Thoracic aorta (tissue), 2 donors: ENCODE measurements at places on chromosomes 16 and 17. TPM values are rescaled to one million over a fixed set of nuclear protein-coding genes. Genes with fewer than 3 reads are reported as not detected.

DNA sequence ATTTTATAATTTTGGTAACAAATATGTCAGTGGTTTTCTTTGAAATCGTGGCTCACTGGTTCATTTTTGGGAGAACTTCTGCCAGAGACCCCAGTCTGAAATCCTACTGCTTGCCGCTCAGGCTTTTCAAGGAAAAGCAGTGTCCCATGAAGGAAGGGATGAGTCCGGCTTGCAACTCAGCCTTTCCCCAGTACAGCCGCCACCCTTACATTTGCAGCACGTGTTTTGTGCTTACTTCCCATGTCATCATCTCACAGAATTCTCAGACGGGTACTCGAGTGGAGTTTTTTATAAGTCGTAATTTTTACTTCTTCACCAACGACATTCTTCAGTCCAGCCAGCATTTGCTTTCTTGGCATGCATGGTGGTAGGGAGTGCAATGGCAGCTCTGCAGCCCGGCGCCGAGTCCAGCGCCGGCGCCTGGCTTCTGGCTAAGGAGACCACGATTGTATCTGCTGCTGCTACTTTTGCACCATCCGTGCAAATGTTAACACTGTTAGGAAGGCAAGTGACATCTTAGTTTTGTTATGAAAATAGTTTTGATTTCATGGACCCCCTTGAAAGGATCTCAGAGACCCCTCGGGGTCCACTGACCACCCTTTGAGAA lies 111.0 kb downstream of the AMFR start:
- no peak for DNase-seq

DNA sequence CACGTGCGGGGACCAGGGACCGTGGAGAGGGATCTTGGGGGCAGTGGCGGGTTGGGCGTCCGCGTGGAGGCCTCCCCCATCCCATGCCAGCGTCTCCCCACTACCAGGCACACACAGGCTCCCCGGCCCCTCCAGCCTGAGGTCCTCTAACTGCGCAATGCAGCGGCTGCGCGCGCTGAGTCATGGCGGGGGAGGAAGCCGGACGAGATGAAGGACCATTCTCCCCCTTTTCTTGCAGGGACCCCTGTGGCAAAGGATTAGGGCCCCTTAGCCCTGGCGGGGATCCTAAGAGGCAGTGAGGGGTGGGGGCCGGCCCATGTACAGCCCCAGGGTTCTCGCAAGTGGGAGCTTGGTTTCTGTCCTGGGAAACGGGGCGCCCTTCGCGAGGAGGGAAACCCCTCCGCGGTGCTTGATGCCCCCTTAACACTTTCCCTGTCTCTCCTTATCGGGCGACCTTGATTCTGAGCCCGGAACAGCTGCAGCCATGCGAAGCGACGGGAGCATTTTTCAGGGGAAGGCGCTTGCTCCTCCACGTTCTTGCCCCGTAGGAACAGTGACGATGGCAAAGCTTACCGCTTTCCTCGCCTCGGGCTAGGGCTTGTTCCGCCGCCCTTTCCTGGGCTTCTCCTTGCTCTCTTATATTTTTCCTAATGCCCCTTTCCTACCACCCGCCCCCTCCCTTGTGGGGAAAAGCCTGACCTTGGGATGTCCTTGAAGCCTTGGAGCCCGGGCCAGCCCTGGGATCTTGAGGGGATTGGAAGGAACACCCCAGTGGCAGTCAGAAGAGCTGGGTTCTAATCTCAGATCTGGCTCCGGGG lies 592 bp downstream of the ALDOA start:
- DNase-seq = no peak

- no peak for DNase-seq
Measured at GRCh38 chr16:69763599-69763942, 1.4 kb downstream of the WWP2 start.

- no peak for DNase-seq
Measured at GRCh38 chr17:66985338-66986237, 21.1 kb downstream of the CACNG4 start.

DNA sequence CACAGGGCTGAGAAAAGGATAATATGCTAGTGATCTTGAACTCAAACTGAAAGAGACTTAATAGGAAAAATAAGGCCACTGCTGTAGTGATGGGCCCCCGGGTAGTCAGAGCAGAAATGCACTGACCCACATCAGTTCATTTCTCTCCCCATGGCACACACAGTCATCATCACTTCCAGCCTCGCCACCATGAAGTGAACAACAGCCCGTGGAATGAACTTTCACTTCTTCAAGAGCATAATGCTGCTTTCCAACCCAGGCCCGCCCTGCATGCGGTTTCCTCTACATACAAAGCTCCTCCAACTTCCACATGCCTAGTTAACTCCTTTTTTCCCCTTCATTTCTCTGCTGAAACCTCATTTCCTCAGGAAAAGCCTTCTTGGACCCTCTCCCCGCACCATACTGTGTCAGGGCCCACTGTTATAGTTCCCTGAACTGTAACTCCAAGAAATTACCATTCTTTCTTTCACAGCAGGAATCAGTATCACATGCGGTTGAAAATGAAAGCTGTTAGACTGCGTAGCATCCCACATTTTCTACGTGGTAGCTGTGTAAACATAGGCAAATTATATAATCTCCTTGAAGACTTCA lies 65.8 kb upstream of the SMIM36 start:
- no peak for DNase-seq

DNA sequence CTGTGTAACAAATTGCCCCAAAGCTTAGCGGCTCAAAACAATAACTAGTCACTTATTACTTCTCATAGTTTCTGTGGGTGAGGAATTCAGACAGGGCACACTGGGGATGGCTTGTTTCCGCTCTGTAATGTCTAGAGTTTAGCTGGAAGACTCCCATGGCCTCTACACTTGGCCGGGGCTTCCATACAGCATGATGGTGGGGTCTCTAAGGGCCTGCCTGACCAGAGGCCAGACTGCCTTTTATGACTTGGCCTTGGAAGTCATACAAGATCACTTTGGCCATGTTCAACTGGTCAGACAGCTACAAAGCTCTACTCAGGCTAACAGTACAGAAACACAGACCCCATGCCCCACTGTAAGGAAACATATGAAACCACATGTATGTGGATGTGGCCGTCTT lies 8.2 kb downstream of the GLP2R start:
- DNase-seq = no peak

DNA sequence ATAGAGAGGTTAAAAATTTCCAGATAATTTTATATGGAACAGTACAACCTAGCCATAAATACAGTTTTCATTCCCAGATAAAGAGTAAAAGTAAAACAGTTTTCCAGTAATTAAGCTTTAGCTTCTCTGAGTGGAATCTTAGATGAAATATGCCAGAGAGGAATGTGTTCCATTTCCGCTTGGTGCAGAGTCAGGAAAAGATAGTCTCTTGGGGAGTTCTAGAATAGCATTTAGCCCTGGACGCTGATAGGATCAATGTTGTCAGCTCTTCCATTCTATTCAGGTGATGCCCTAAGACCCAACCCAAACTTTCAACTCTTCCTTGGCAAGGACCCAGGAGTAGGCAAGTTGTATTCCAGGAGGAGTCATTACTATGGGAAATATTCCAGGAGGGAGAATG lies 30.9 kb upstream of the ABCA3 start:
- DNase-seq = no peak

- no peak for DNase-seq
Measured at GRCh38 chr16:48282636-48283263, 35.4 kb upstream of the ABCC11 start.

DNA sequence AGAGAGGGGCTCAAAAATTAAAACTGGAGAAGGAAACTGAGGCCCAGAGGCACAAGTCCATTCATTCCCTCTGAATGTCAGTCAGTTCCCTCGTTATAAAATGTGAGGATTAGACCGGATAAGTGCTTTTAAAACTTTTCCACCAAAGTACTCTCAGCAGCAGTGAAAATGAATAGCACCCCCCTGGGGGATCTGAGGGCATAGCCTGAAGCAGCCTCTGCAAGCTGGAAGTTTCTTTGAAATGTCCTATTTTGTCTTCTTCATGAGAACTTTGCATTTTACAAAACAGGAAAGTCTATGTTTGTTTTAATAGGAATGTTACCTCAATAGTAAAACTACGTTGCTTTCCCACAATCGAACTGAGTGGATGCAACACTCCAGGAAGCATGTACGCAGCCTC lies 273.0 kb downstream of the CEP112 start:
- DNase-seq = no peak

- DNase-seq = no peak
Measured at GRCh38 chr17:47703191-47703591, 9.2 kb downstream of the TBKBP1 start.

DNA sequence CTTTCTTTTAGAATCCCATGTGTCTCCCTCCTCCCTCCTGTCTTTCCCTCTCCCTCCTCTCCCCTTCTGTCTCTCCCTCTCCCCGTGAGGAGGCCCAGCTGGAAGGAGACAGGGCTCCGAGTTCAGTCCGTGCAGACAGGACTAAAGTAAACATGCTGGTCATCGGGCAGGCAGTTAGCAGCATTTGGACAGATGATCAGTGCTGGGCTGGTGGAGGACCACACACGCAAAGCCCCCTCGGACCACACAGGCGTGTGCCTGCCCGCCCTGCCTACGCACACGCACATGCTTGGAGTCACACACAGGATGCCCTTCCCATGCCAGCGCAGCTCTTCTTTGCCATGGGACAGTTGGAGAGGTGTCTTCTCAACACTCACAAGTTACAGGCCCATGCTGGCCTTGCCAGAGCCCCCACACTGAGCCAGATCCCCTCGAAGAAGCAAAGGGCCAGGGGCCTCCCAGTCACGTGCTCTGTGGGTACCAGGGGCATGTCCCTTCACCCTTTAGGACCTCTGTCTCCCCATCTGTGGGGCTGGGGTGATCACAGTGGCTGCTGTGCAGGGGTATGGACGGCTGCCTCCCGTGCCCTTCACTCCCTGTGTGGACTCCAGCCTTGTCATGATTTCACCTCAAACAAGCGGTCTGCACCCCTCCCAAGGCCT lies 215.7 kb upstream of the FOXF1 start:
- no peak for DNase-seq

- no peak for DNase-seq
Measured at GRCh38 chr17:40343219-40344119, 21.1 kb downstream of the GJD3 start.

DNA sequence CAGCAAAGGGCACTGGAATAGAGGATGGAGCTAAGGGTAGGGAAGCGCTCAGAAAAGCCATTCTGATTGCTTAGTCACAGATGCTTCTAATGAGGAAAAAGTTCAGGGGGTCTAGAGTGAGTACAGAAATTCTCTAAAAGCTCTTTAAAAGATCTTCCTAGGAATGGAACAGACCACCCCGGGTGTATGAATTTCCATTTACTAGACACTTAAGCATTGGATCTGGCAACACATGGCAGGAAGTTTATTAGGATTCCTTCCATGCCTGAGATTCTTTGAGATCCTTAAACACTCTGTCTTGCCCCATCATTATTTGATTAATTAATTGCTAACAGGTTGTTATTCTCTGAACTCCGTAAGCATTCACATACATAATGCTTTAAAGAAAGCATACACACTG lies 8.5 kb downstream of the KRTAP9-7 start:
- no peak for DNase-seq

DNA sequence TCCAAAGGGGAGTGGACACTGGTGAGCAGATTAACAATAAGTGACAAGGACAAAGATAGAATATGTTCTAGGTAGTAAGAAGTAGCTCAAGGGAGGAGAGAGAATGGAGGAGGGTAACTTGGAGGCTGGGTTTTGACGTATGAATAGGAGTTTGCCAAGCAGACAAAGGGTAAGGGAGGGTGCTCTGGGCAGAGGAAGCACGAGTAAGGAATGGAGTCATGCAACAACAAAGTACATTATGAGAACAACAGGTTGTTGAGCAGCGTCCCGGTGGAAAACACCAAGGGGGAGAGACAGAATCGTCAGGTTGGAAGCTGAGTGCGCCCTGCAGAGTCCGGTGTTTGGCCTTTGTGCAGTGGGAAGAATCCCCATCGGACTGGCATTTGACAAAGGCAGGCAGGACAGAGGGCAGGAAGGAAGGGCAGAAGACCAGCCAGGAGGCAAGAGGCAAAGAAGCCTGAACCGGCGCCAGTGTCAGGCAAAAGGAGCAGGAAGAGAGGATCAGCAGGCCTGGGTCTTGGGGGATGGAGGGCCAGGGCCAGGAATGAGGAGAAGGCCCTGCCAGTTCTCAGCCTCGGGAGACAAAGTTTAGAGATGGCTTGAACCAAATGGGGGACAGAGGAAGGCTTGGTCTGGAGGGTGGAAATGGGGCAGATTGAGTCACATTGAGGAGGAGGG lies 134.3 kb upstream of the TNRC6C start:
- no peak for DNase-seq

DNA sequence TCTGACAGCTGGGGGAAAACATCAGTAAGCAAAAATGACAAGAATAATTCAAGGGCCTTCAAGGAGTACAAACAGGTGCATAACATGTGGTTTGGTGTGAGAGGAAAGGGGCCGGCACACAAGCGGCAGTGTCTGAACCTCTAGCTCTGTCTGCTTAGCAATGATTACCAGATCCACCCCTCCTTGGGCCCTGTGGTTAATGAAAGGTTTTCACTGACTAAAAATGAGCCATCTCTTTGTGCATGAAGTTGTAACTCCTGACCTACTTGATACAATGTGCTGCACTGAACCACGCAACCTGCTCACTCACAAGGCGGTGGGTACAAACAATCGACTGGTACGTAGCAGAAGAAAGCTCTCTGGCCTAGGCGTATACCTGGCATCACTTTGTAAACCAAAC lies 15.1 kb downstream of the FAM117A start:
- no peak for DNase-seq

GRCh38 chr17:59149051-59149450 lies 5.9 kb downstream of the SKA2 start:
- DNase-seq = no peak

GRCh38 chr17:81641825-81642489 lies 5.0 kb downstream of the TSPAN10 start:
- DNase-seq = no peak

DNA sequence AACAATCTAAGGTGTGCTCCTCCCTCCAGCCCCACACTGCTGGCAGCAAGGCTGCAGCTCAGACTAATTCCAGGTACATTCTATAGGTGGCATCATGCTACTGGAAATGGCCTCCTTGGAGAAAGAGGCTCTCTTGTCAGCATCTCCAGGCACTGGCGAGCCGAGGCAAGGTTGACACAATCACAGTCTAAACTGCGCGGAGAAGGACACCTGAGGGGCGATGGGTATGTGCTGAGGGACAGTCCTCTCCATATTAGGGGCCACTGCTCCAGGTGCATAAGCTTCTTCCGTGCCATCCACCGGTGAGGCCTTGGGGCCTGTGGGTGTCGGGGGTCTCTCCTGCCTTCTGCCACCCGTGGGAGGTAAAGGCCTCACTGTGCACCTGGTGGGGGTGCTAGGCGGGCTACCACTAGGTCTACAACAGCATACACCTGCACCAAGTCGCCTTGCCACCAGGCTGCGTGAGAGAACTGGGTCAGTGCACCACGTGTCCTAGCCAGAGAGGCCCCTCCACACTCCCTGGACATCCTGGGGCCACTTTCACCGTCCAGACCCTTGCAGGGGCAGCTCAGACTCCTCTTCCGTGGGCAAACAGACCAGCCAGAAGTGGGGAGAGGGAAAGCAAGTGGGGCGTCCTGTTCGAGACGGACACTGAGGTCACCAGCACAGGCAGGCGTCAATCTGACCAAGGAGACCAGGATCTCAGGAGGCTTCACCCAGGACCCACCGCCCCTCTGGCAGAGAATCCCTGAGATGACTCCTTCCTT lies 12.1 kb upstream of the CBX8 start:
- no peak for DNase-seq

The MINK1 gene
- total RNA-seq = 44.0 TPM

The ACOX1 gene
- total RNA-seq = 37.6 TPM
